Stimulated activated CD8-positive, alpha-beta memory T cell treated with anti-CD3 and anti-CD28 coated beads, Interleukin-4, amount 100 ng/mL, for 4 hours (primary cell): ENCODE measurements at places on chromosomes 4 and X.

DNA sequence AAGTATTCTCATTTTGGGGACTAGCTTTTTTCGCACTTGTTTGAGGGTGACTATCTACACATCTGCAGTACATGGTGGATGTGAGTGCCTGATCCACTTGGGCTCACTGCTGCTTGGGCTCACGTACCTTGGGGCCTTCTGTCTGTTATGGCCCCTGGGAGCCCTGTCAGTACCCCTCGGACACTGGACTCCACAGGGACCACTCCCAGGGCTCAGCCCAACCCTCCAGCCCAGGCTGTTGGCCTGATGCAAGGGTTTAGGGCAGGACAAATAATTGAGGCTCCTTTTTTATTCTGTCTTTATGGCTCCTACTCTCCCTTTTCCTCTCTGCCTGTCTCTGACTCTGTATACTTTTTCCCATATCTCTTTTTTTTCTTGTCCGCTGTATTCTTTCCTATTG is 32.7 kb upstream of the MSN start:
- no peak for DNase-seq

GRCh38 chr4:160864253-160864652 is 1299.5 kb downstream of the FSTL5 start:
- no peak for DNase-seq

GRCh38 chr4:86935566-86935852 is 698 bp downstream of the AFF1 start:
- no peak for DNase-seq

- no peak for DNase-seq
Observed at GRCh38 chrX:20378233-20378920, 111.7 kb upstream of the RPS6KA3 start.

DNA sequence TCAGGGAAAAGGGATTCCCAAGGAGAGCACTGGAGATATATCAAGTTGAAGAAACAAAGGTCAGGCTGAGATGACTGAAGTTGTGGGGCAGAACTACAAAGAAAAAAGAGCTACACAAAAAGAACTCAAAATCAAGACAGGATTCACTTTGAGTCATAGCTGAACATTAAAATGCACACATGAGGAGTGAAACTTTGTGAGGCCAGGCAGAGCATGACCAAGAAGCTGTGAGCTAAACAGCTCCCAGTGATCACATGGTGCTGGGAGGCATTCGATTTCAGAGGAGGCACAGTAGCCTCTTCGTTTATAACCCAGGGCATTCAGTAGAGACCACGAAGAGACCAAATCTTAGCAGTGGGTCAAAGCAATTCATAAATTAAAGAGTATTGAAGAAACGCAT is 145.3 kb downstream of the ATRX start:
- no peak for DNase-seq
